ENCODE measurements at places on chromosomes 13 and 19.

- DNase-seq: no peak
These were observed 49.8 kb downstream of the ELF1 start for GRCh38 chr13:40969169-40969901.

DNA sequence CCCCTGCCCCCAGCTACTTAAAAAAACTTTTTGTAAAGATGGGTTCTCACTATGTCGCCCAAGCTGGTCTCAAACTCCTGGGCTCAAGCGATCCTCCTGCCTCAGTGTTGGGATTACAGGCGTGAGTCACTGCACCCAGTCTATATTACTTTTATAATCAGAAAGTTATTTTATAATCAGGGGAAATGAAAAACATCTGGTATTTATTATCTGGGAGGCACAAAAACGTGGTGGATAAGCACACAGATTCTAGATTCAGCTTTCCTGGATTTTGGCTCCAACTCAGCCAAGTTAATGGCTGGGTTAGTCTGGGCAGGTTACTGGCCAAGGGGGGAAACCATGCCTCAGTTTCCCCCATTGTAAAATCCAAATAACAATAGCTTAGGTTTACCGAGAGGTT, 24.7 kb downstream of the KEAP1 start:
- DNase-seq: no peak

DNA sequence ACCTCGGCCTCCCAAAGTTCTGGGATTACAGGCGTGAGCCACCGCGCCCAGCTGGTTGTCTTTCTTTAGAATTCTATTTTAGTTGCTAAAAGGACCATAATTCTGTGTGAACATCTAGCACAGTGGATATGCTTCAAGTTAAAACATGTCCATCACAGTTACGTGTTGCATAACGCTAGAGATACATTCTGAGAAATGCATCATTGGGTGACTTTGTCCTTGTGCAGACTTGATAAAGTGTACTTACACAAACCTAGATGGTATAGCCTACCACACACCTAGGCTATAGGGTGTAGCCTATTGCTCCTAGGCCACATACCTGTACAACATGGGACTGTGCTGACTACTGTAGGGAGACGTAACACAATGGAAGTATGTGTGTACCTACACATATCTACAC, 35.4 kb downstream of the DOCK9 start:
- no peak for DNase-seq

DNA sequence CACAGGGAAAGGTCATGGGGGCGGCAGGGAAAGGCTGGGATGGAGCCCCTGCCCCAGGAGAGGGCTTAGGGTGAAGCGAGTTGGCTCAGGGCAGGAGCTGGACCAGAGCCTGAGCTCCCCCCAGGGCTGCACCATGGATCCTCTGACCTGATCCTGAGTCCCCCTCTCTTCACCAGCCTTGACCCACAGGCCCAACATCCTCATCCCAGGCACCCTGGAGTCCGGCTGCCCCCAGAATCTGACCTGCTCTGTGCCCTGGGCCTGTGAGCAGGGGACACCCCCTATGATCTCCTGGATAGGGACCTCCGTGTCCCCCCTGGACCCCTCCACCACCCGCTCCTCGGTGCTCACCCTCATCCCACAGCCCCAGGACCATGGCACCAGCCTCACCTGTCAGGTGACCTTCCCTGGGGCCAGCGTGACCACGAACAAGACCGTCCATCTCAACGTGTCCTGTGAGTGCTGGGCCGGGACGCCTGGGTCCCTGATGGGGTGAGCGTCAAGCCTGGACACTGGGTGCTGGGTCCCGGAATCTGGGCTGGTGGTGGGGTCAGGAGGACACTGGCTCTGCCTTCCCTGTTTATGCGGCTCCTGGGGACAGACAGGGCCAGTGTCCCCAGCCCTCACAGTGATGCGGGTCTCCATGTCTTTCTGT, 842 bp downstream of the SIGLEC9 start:
- no peak for DNase-seq

- no peak for DNase-seq
These were observed 98.9 kb downstream of the UGGT2 start for GRCh38 chr13:95954266-95954665.

- no peak for DNase-seq
These were observed 25.0 kb downstream of the KBTBD6 start for GRCh38 chr13:41107584-41108014.

DNA sequence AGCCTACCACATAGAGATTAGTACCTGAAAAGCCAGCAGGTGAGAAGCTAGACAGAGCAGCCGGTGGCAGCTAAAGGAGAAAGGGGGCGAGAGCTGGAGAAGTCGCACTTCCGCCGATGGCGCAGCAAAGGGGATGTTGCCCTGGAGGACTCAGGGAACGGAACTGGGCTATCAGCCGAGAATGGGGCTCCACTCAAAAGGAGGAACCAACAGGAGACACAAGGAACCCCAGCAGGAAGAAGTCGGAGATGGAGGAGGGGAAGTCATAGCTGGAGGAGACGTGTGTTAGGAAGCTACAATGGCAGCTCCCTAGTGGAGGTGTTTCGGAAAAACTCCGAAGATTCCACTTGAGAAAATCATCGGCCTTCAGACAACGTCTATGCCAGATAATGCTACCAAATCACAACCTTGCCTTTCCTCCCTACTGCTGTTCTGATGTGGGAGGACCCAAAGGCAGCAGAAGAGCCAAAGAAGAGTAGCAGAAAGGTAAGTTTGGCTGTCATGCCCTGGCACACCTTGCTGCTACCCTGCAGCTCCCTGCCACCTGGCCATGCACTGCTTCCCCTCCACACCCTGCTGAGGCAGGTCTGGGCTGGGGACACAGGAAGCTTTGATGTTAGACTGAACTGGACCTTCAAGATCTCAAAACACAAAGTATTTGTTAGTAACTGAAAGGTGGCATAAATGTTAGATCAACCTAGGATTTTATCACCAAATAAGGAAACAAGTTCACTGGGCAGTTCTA, 127.9 kb downstream of the DLEU7 start:
- no peak for DNase-seq

- no peak for DNase-seq
These were observed 1436.9 kb downstream of the UQCRFS1 start for GRCh38 chr19:27776020-27776419.

DNA sequence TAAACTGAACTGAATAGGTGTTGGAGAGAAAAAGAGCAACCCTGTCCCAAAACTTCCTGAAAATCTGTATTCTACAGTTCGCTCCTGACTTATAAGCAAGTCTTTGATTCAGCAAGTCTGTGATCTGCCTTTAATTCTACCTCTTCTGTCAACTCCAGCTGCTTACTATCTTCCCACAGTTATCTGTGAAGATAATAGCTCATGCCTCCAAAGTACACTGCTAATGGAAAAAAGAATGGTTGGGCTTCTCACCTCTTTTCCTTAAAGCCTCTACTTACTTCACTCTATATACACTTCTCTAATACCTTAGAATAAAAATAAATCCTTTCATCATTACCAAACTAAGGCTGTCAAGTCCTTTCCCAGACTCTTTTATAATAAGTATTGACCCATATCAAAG, 391.5 kb upstream of the MIR17HG start:
- DNase-seq: no peak

GRCh38 chr19:41401483-41401882, 3.9 kb downstream of the BCKDHA start:
- no peak for DNase-seq

GRCh38 chr13:111327730-111328573, 7.5 kb downstream of the TEX29 start:
- no peak for DNase-seq

DNA sequence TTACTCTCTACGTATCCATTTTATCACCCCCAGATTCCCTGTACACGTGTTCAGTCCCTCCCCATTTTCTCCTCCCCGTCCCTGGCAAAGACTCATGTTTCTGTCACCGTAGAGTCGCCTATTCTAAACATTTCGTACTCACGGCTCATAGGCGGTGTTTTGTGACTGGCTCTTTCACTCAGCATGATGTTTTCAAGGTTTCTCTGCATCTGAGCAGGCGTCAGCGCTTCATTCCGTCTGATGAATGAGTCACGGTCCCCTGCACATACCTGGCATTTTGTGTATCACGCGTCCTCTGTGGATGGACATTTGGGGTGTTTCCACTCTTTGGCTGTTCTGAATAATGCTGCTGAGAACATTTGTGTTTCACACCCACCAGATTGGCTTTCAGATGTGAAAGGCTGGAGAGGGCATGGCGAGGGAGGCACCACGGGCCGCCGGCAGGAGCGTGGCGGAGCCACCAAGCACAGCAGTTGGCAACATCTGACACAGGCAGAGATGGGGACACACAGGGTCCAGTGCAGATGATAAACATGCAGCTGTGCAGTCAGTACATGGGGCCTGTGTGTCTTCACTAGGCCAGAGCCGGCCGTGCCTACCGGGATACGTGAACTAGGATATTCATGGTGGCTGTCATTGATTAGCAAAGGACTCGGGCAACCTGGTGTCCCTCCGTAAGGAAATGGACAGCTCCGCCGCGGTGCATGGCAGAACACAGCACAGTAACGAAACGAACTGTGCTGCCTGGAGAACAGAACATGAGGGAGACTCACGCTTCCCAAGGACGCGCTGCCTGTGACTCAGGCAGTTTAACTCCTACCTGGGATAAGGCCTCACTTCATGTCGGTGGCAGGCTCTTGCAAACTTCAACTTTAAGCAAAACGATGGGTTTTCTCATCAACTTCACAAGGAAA, 117.2 kb downstream of the ATP11A start:
- no peak for DNase-seq

DNA sequence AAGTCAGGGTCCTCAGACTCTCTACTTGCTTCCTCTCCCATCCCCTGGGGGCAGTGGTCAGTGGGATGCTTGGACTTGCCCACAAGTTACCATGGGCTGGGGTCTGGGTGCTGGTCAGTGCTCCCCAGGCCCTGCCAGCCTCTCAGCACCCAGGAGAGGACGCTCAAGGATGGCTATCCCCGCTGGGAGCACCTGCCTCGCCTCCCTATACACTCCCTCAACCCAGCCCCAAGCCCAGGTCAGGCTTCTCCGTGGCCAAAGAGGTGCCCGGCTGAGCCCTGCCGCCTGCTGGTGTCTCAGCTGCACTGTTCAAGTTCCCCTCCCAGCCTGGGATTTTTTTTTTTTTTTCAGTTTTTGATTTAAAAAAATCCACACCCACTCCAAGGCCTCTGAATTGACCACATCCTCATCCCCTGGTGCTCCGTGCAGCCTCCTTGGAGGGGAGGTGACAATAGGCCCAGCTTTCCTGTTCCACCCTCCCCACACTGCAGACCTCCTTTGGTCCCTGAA, 10.8 kb downstream of the F2RL3 start:
- no peak for DNase-seq

GRCh38 chr19:7113233-7113632, 43.7 kb downstream of the ZNF557 start:
- no peak for DNase-seq
